ENCODE measurements at places on chromosomes 4 and X. TPM values are rescaled to one million over a fixed set of nuclear protein-coding genes. Genes with fewer than 3 reads are reported as not detected.

GRCh38 chr4:156568041-156568440, 403.6 kb downstream of the PDGFC start:
- peak; percentile 59 for DNase-seq

GRCh38 chrX:101385795-101386541, at the start of gene BTK:
TSS of gene BTK (minus strand) at chrX:101386191. CDS start at chrX:101375284, 10,907 bp downstream.
- DNase-seq, result no peak

GRCh38 chr4:148004228-148004857, 272.5 kb downstream of the ARHGAP10 start:
- DNase-seq, result no peak

- DNase-seq, result peak; percentile 85
Measured at GRCh38 chr4:88697588-88698329, at the start of gene NAP1L5. TSS of gene NAP1L5 (minus strand) at chr4:88697829. CDS start at chr4:88697754, 75 bp downstream.

- DNase-seq, result no peak
Measured at GRCh38 chr4:169384779-169385178, 114.0 kb upstream of the SH3RF1 start.

PTCHD1 gene
- not detected for total RNA-seq

DNA sequence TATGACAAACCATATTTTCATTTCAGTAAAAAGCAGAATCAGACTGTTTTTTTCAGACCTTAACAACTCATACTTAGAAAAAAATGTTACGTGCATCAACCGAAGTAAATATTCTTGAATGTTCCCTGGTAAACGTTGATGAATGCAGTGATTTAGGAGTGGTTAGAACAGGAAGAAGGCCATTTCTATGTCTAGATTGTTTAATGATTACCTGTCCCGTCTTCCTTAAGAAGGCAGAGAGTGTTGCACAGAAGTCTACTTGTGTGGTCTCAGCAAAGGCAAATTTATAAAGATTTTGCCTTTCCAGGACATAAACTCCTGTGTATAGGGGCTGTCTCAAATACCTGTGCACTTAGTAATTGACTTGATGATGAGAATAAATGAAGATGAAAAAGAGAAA, 134.5 kb downstream of the MGST2 start:
- DNase-seq, result no peak
